Smooth muscle cell of the brain vasculature (primary cell): ENCODE measurements at places on chromosomes 7 and 10.

- DNase-seq: no peak
These were observed 32.0 kb upstream of the MYO3A start for GRCh38 chr10:25902002-25902401.

GRCh38 chr7:93054975-93055374 lies 62.8 kb downstream of the SAMD9 start:
- DNase-seq: no peak

DNA sequence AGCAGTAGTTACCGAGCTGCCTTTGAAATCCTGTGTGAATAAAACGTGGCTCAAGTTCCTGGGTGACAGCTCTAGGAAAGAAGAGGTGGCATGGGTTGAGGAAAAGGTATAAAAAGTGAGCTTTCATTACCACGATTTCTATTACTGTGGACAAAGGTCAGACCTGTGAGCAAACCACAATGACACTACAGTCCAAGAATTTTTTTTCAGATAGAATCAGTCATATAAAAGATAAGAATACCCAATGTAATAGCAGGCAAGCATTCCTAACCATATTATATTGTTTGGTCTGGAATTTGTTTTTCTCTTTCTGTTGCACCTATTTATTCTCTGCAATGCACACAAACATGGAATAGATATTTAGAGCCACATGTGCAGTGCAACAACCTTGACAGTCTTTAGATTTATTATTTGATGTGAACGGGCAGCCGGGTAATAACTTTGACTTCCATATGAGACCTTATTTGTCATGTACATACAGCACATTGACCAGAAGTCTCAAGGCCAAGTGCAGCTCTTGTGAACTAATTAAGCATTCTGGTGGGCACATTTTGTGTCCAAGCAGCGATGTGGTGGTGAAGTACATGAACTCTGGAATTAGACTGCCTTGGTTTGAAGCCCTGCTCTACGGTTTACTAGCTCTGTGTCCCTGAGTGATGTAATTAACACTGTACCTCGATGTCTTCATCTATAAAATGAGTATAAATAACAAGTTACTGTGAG lies 156.8 kb downstream of the NRCAM start:
- DNase-seq: no peak

DNA sequence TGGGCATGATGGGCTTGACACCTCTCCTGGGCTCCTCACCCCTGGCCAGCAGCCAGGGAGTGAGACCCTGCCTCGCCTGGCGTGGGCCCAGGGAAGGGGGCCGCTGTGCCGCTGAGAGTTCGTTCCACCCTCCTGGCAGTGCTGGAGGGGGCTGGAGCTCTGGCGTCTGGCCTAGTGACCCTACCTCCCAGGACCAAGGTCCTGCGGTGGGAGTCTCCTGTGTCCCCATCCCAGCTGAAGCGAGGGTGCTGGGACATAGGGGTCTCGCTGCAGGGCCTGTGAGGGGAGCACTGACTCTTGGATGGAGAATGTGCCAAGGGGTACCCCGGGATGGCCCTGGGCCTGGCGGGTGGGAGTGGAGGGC lies 1.2 kb downstream of the GTF2IRD1 start:
- no peak for DNase-seq

DNA sequence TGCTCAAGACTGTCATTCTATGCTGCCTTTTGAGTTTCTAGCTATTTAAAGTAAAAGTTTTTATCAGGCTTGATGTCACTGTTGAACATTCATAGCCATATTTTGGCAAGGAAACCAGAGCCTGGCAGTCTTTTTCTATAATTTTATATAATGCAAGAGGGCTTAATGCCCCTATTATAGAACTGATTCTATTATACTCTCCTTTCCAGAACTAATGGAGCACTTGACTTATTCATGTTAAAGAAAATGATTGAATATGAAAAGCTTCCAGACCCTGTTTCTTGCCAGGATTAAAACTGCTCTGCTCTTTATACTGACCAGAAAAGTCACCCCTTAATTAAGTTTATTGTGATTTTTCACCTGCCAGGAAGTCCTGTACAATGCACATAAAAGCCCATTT lies 337.6 kb upstream of the CHRM2 start:
- DNase-seq: no peak
